ENCODE measurements at places on chromosomes 4 and X.

GRCh38 chr4:169098532-169098931, 88.5 kb upstream of the CBR4 start:
- no peak for DNase-seq

GRCh38 chr4:134260126-134260525, 58.5 kb upstream of the PABPC4L start:
- DNase-seq, result no peak

- no peak for DNase-seq
These were observed 146.7 kb upstream of the VCX3A start for GRCh38 chrX:6681521-6682145.

DNA sequence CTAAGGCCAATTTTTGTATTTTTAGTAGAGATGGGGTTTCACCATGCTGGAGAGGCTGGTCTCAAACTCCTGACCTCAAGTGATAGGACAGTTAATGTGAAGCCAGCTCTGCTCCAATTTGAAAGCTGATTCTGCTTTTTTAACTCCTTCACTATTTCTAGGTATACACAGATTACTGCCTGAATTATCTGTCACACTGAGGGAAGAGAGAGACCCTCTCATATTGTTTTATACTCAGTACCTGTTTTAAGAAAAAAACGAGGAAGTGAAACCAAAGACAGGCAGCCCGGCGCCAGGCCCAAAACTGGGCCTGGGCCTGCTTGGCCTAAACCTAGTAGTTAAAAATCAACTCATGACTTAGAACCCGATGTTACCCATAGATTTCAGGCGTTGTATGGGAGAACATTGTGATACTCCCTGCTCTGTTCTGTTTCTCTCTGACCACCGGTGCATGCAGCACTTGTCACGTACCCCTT, 1601.5 kb upstream of the PCDH10 start:
- no peak for DNase-seq

GRCh38 chr4:6848717-6849305, 60.8 kb upstream of the TBC1D14 start:
- no peak for DNase-seq

DNA sequence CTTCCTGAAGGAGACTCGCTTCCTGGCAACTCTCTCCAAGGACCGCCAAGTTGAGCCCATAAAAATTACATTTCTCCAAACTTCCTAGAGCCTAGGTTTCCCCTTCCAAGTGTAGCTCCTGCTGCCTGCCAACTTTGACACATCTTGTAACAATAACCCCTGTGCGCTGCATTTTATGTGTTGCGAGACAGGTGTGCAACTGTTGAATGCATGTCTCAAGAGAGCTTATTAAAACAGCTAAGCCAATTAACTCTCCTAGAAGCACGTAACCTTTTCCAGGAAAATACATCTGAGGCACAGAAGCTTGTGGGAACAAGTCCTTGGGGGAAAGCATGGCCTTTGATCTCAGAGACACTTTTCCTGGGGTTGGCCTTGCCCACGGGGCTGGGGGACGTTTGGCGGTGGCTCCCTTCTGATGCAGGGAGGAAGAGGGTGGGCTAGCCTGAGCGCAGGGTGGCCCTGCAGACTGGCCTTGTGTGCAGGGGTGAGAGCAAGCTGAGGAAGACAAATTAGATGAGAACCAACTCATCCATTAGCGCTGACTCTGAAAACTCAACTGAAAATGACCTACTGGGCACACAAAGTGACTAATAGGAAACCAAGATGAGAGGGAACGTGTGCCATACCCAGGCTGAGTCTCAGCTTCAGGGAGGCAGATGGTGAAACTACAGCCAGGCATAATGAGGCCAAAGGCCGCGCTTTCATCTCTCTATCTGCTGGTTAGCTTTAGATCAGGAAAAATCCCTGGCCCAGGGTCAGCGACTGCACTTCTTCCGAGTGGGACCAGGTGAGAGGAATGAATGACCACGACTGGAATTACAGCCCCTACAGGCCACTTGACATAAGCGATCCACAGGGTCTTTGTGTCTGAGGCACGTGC, 75.3 kb downstream of the ENPP6 start:
- no peak for DNase-seq

DNA sequence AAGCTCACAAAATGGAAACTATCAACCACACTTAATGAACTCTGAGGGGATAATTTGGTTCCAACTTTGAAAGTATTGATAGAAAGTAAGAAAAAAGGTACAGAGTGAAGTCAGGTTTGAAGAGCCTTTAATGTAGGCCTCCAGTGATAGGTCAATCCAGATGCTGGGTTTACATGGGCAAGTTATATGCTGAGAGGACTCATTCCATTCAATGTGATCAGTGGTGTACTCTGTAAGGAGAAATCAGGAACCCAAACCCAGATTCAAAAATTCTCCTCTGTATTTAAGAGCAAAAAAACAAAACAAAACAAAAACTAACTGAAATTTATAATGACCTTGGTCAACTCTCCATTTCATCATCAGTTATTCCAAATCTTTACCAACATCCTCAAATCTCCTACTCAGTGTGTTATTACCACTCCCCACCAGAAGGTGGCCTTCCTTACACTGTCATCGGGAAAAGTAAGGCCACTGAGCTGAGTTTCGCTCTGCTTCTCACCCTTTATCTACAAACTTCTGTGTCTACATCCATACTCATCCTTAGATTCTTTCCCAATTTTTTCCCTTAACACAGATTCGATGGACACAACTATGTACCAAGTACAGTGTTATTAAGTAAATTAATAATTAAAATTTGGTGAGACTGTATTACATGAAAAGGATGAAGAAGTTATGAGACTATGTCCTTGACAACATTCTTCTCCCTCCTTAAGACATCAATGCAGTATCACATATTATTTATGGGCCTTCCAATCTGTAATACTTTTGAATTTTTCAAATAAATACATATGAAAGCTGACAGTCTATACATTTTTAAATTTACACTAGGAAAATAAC, 88.3 kb downstream of the ZAR1 start:
- peak; percentile 43 for DNase-seq

DNA sequence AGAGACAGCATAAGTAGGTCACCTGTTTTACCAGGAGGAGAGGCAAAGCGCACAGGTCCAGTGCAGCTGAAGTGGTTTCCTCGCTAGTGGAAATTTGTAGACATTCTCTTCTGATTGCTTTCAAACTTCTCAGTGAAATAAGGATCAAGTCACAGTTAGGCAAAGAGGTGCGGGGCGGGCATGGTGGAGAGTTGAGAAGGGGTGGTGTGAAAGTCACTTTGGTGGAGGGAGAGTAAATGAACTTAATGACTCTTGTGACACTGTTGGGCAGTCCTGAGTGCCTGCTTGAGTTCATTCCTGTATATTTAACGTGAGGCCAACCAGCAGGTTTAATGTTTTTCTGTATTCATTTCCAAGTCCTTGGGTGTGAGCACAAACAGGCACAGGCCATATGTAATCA, 235.6 kb downstream of the TRIML1 start:
- DNase-seq, result no peak

- no peak for DNase-seq
These were observed 5.5 kb upstream of the WFS1 start for GRCh38 chr4:6264225-6264540.

GRCh38 chr4:56995525-56995924, 16.8 kb downstream of the POLR2B start:
- DNase-seq, result peak; percentile 76

DNA sequence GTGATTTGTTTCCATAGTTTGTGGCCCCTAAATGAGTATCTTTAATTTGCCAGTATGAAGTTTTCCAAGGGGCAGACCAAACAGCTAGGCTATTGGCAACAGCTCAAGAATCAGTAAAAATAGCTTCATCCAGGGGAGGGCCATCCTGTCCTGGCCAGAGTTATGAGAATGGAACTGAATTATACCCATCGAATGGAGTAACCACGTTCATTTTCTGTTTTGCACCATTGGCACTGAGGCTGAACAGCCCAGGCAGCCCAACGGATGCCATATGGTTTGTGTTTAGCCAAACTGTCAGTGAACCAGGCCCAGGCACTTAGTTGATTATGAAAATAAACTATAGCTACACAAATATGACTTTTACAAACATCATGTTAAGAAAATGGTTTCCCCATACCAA, 17.7 kb upstream of the ASB5 start:
- DNase-seq, result no peak

DNA sequence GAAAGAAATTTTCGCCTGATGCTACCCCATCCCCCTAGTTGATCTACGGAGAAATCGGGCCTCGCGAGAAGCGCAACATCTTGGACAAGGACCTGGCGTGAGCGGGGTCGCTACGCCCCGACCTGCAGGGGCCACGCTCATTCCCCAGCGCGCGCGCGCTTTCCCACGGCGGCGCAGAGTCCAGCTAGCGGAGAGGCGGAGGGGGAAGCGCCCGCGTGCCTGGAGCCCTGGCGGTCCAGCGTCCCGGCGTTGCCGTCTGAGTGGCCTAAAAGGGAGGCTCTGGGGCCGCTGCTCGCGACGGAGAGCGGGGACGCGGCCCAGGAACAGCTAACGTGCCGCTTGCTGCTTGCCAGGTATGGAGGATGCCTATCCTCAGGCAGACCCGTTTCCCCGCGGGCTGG, 6.0 kb upstream of the SOX3 start:
- DNase-seq, result no peak

DNA sequence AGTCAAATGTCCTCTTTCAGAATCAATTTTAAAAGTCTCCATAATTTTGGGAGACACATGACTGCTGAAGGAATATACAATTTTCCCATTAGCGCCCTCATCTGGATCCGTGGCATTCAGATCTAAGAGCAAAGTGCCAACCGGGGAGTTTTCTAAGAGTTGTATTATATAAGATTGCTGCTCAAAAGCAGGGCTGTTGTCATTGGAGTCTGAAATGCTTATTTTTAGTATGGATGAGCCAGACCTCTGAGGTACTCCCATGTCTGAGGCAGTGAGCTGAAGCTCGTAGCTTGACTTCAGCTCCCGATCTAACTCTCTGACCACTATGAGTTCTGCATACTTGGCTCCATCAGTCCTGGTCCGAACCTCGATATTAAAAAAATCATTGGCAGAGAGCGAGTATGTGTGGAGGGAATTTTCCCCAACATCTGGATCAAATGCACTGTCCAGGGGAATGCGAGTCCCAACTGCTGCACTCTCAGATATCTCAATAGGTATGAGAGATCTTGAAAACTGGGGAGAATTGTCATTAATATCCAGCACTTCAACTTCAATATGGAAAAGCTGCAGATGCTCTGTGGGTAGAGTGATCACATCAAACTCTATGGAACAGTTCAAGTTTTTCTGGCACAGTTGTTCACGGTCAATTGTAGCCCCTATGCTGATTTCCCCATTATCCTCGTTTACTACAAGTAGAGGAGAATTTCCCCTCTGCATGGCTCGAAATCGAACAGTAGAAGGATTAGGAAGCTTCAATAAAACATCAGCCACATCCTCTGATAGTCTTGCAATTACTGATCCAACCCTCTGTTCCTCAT, 917 bp downstream of the PCDH18 start:
- peak; percentile 45 for DNase-seq

GRCh38 chr4:157012296-157012695, 40.7 kb upstream of the PDGFC start:
- no peak for DNase-seq

- DNase-seq, result no peak
These were observed 19.0 kb upstream of the GPC4 start for GRCh38 chrX:133434197-133434820.

GRCh38 chrX:42770566-42770965, 7.4 kb downstream of the PPP1R2C start:
- no peak for DNase-seq

DNA sequence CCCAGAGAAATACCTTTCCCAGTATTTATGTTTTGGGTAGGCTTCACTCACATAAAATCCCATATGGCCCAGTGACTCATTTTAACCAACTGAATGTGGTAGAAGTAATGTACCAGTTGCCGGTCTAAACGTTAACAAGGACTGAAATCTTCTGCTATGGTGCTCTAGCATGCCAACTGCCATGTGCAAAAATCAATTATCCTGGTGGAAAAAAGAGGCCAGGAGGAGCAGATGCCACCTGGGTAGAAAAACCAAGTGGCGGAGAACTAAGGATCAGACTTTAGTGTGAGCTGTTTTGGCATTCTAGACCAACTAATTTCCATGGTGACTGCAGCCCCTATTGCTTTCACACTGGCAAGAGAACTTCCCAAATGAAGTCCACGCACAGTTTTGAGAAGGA, 1660.7 kb upstream of the ADGRL3 start:
- no peak for DNase-seq

GRCh38 chr4:85823295-85823694, 348.3 kb downstream of the ARHGAP24 start:
- no peak for DNase-seq

DNA sequence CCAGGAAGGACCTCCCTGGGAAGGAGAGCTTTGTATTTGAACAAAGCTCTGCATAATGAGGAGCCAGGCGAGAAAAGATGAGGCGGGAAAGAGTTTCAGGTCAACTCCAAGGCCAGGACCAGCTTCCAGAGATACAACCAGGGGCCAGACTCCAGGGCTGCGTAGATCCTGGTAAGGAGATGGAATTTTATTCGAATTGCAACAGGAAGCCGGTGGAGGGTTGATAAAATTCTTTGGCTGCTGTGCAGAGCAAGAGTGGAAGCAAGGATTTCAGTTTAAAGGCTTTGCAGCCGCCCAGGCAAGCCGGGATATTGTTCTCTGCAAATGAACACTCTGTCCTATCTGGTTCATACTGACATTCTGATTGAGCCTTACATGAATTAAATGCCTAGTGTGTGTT, 40.2 kb upstream of the CBR4 start:
- no peak for DNase-seq

GRCh38 chr4:87345139-87345538, 22.5 kb upstream of the HSD17B13 start:
- no peak for DNase-seq

GRCh38 chrX:11665168-11666111, at the start of gene ARHGAP6:
ARHGAP6 (minus strand) TSS chrX:11665920; CDS start chrX:11664828, 1,092 bp downstream.
- DNase-seq, result peak; percentile 68

GRCh38 chr4:165994701-165995100, 121.7 kb downstream of the TLL1 start:
- DNase-seq, result no peak

DNA sequence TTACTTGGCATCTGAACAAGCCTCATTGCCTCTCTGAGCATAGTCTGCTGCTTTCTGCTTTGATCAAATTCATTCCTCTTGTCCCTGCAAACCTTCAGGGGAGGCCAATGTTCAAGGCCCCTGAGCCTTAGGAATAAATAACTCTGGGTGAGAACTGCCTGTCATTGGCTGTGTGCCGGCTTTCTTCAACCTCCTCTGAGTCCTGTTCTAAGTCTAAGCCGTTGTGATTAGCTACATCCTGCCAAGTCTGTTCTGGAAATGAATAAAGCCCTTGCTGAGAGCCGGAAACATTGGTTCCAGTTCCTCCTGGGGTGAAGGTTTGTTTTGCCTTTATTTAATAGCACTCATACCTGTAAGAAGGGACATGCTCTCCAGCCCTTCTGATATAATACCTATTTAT, 13.8 kb downstream of the RNF4 start:
- DNase-seq, result no peak

- no peak for DNase-seq
These were observed 93.3 kb downstream of the DACH2 start for GRCh38 chrX:86241547-86241946.

DNA sequence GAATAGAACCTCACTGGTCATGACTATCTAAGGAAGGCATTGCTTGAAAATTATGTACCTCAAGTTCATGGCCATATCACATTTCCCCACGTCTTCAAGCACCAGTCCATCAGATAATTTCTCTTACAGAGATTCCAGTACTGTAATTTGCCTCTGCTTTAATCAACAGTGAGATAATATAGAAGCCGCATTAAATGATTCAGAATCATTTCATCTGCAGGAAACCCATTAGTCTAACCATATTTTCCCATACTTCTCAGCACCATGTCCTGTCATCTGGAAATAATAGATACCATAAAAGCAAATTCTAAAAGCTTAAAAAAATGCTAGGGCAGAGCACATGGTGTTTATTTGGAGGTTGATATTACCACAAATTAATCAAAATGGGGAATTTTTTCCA, 310.3 kb upstream of the SLIT2 start:
- no peak for DNase-seq
